Brain microvascular endothelial cell (primary cell): ENCODE measurements at places on chromosomes 6 and 20.

- DNase-seq, result no peak
These were observed 47.1 kb downstream of the SCAND1 start for GRCh38 chr20:35907017-35907701.

- DNase-seq, result no peak
These were observed 82.3 kb downstream of the DNAH8 start for GRCh38 chr6:38797391-38797790.

GRCh38 chr6:4506223-4506622 lies 270.0 kb upstream of the CDYL start:
- no peak for DNase-seq

DNA sequence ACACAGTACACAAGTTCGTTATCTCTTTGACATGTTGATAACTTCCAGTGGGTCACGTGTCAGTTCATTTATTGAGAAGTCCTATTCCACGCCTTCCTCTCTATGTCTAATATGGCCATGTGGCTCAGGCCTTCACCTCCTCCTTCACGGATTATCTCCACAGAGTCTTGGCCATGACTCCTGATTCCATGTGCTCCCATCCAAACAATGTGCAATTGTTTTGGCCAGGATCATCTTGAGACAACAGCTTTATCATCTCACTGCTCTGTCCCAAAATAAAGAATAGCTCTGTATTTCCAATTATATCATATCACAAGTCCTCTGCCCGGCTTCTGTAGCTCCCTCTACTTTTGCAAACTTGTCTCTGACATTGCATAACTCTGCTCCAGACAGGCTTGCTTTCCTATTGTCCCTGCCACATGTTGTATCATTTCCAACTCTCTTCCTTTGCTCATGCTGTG lies 11.1 kb upstream of the TXNDC5 start:
- DNase-seq, result no peak
